Common myeloid progenitor, CD34-positive (primary cell): ENCODE measurements at places on chromosomes 5 and 9.

DNA sequence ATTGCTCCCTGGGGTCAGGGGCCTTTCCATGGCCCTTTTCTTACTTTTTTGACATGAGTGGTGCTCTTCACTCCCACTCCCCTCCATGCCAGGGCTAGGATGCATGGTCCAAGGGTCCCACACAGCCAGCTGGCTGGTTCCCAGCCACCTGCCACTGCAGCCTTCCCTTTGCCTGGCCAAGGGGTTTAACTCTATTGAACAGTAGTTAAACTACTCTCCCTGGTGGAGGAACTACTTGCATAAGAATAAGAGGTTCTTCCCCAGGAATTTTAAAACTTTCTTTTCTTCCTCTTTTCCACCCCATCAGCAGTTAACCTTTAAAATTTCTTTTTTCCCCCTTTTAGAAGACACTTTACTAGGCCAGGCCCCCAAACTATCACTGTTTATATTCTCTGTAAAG is 1532.8 kb upstream of the ACO1 start:
- no peak overlapping the region for H3K27ac ChIP-seq
- no peaks in the 10 kb centered on the region for H3K27me3 ChIP-seq
- DNase-seq, result no peak
- H3K4me1 ChIP-seq, result no peaks in the 10 kb centered on the region
- no peak overlapping the region for H3K4me3 ChIP-seq

- H3K36me3 ChIP-seq, result peaks cover 26% of the 10 kb centered on the region
- DNase-seq, result no peak
- H3K4me3 ChIP-seq, result no peak overlapping the region
- H3K27me3 ChIP-seq, result no peaks in the 10 kb centered on the region
- peak overlapping the region; percentile 40 for H3K27ac ChIP-seq
Measured at GRCh38 chr9:89418882-89419640, 78.9 kb downstream of the SEMA4D start.

GRCh38 chr5:44708602-44709001 is 100.1 kb upstream of the MRPS30 start:
- H3K27me3 ChIP-seq, result no peaks in the 10 kb centered on the region
- H3K4me3 ChIP-seq, result no peak overlapping the region
- no peak overlapping the region for H3K27ac ChIP-seq
- no peaks in the 10 kb centered on the region for H3K4me1 ChIP-seq
- H3K36me3 ChIP-seq, result no peaks in the 10 kb centered on the region
- no peak for DNase-seq

DNA sequence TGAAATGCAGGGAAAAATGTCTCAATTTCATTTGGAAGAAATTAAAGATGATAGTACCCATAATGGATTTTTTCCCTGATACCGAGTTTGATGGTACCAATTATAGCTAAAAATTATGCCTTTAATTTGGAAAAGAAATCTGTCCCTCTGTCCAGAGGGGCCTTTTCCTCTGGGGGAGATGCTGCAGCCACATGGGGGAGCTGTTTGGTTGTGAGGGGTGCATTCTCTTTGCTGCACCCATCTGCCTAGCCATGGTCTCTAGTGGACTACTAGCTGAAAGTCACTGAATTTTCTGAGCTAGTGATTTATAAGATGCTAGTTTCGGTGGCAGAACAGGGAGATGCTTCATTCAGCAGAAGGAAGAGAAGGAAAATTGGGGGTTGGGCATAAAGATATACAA is 9.6 kb downstream of the SEC61B start:
- H3K4me3 ChIP-seq, result no peak overlapping the region
- peaks cover 15% of the 10 kb centered on the region for H3K4me1 ChIP-seq
- H3K27ac ChIP-seq, result no peak overlapping the region
- peaks cover 14% of the 10 kb centered on the region for H3K36me3 ChIP-seq

DNA sequence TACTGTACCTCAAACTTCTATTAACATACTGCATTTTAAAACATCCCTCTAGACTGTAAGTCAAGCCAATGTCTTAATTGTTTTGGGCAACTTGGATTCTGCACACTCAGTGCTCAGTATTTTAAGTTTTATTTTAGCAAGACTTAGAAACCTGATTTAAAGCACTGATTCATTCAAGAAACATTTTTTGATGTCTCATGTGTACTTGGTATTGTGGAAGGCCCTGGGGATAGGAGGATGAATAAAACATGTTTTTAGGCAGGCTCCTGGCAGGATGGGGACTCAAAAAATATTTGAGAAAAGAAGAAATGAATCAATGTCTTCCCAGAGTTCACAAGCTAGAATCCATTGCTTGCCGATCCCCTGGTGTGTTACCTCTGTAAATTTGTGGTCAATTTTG is 334.0 kb upstream of the PUM3 start:
- H3K27ac ChIP-seq, result no peak overlapping the region
- H3K36me3 ChIP-seq, result no peaks in the 10 kb centered on the region
- H3K4me3 ChIP-seq, result no peak overlapping the region
- H3K4me1 ChIP-seq, result peaks cover 28% of the 10 kb centered on the region
- no peak for DNase-seq

- H3K4me3 ChIP-seq, result no peak overlapping the region
- H3K27me3 ChIP-seq, result no peaks in the 10 kb centered on the region
- H3K36me3 ChIP-seq, result no peaks in the 10 kb centered on the region
- H3K4me1 ChIP-seq, result no peaks in the 10 kb centered on the region
- no peak overlapping the region for H3K27ac ChIP-seq
Measured at GRCh38 chr5:5925191-5925590, 453.2 kb downstream of the MED10 start.

DNA sequence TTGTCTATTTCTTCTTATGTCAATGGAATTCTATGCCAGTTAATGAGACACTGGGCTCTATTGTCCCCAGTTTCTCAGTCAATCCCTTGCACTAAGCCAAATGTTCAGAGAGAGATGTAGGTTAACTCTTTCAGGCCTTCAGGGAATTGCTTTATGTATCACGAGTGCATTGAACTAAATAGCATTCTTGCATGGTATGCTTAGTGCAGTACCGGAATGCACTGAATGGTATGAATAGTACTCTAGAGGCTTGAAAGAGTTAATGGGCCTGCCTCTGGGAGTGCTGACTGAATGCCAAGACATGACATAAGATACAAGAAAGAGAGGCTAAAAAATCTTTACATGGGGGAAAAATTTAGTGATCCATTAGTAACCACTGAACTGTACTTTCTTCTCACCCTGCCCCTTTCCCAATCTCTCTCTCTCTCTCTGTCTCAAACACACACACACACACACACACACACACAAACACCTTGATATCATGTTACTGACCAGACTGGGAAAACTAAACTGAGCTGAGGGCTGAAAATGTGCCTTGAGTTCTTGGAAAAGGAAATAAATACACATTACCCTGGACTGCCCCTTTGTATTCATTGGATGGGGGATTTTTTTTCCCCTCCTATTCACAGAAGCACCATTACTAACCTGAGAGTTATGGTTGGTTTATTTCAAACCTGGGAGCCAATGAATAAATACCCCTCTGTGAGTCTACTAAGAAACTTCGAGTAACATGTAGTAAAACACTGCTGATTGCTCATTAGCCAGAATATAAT is 35.4 kb upstream of the TMC1 start:
- H3K4me1 ChIP-seq, result no peaks in the 10 kb centered on the region
- H3K27me3 ChIP-seq, result no peaks in the 10 kb centered on the region
- no peak overlapping the region for H3K4me3 ChIP-seq
- H3K27ac ChIP-seq, result no peak overlapping the region

- no peak overlapping the region for H3K27ac ChIP-seq
- H3K27me3 ChIP-seq, result no peaks in the 10 kb centered on the region
- no peak for DNase-seq
- H3K4me3 ChIP-seq, result no peak overlapping the region
Measured at GRCh38 chr5:161382685-161383084, 163.8 kb downstream of the GABRB2 start.

DNA sequence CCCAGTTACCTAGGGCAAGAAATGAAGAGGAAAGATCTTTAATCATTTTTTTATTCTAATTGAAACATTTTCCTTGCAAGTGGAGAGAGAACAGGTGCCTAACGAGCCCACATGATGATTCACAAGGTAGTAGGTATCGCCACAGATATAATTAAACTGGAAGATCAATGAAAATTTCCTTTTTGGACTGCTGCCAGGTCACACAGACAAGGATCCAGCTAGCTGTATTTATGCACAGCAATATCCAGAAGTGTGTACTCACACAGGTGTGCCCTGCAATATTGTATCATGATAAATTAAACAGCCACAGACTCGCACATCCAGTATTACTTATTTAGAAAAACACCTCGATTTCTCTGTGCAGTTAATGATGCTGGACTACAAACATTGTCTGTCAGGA is 294.0 kb upstream of the SMARCA2 start:
- no peaks in the 10 kb centered on the region for H3K27me3 ChIP-seq
- H3K4me1 ChIP-seq, result no peaks in the 10 kb centered on the region
- no peak for DNase-seq
- H3K27ac ChIP-seq, result no peak overlapping the region

GRCh38 chr9:108626743-108627142 is 229.0 kb downstream of the ACTL7B start:
- no peak overlapping the region for H3K27ac ChIP-seq
- peaks cover 5% of the 10 kb centered on the region for H3K4me1 ChIP-seq
- no peaks in the 10 kb centered on the region for H3K36me3 ChIP-seq
- DNase-seq, result no peak

DNA sequence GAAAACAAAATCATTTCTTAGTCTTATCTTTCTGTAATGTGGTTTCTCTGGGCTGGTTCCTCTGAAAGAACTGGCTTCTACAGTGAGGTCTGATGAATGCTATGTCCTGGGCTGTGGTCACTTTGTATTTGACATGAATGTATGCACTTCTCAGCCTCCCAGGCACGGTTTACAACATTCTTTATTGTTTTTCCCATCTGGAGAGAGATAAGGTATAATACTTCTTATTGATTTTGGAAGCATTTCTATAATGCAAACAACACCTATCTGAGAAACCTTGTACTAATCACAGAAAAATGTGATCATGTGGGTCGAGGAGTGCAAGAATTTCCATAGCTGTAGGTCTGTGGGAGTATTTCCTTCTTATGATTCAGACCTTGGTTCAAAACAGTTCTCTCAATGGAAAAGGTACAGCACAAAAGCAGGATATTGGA is 46.9 kb downstream of the ACTBL2 start:
- no peak for DNase-seq
- no peaks in the 10 kb centered on the region for H3K4me1 ChIP-seq
- H3K4me3 ChIP-seq, result no peak overlapping the region
- no peaks in the 10 kb centered on the region for H3K27me3 ChIP-seq
- H3K36me3 ChIP-seq, result no peaks in the 10 kb centered on the region

- DNase-seq, result no peak
- H3K36me3 ChIP-seq, result no peaks in the 10 kb centered on the region
- no peak overlapping the region for H3K4me3 ChIP-seq
- H3K27me3 ChIP-seq, result no peaks in the 10 kb centered on the region
- H3K4me1 ChIP-seq, result no peaks in the 10 kb centered on the region
- no peak overlapping the region for H3K27ac ChIP-seq
Measured at GRCh38 chr5:73732045-73732444, 106.0 kb downstream of the ARHGEF28 start.

DNA sequence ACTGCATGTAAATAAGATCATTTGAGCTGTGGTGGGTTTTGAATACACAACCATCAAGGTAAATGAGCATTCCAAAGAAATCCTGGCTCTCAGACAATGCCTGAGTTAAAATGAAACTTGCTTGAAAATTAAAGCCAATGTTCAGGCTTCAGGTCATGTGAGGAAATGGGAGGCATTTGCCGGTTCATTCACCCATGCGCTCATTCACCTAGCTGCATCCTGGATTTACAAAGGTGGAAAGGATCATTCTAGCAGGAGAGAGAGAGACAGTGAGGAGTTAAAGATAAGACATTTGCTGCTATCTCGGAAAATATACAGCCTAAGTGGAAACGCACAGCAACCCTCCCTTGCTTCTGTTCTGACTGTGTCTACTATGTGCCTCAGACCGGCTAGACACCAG is 143.8 kb upstream of the KLF4 start:
- no peaks in the 10 kb centered on the region for H3K27me3 ChIP-seq
- H3K36me3 ChIP-seq, result no peaks in the 10 kb centered on the region
- H3K4me1 ChIP-seq, result peaks cover 36% of the 10 kb centered on the region
- no peak overlapping the region for H3K4me3 ChIP-seq
- H3K27ac ChIP-seq, result no peak overlapping the region

GRCh38 chr9:29691758-29692407 is 2118.6 kb upstream of the C9orf72 start:
- DNase-seq, result peak; percentile 30
- no peaks in the 10 kb centered on the region for H3K27me3 ChIP-seq
- no peaks in the 10 kb centered on the region for H3K36me3 ChIP-seq
- H3K27ac ChIP-seq, result no peak overlapping the region

DNA sequence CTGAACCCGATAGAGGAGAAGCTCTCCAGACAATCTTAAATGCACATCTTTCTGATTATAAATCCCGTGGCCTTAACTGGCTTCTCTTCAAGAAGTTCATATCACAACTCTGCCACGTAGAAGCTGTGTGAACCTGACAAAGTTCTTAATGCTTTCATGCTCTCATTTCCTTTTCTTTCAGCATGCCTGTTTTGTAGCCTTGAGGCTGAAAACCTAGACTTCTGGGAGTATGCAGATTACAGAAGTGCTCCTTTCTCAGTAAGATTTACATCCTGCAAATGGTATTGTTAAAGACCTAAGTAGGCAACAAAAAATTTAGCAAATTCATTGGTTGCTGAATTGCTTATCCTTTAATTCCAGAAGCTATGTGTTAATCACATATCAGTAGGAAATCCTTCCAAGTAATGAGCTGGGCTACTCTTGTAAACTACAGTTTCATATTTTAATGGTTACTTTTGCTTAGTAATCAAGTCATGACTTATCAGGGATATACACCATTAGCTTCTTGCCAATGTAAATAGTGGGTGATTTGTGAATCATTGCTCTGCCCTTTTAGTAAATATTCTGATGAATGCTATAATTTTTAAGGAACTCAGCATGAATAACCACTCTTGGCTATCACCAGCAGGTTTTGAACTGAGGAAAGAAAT is 334.7 kb downstream of the FBXL7 start:
- no peaks in the 10 kb centered on the region for H3K36me3 ChIP-seq
- DNase-seq, result no peak
- no peak overlapping the region for H3K4me3 ChIP-seq
- no peaks in the 10 kb centered on the region for H3K27me3 ChIP-seq
- no peak overlapping the region for H3K27ac ChIP-seq

DNA sequence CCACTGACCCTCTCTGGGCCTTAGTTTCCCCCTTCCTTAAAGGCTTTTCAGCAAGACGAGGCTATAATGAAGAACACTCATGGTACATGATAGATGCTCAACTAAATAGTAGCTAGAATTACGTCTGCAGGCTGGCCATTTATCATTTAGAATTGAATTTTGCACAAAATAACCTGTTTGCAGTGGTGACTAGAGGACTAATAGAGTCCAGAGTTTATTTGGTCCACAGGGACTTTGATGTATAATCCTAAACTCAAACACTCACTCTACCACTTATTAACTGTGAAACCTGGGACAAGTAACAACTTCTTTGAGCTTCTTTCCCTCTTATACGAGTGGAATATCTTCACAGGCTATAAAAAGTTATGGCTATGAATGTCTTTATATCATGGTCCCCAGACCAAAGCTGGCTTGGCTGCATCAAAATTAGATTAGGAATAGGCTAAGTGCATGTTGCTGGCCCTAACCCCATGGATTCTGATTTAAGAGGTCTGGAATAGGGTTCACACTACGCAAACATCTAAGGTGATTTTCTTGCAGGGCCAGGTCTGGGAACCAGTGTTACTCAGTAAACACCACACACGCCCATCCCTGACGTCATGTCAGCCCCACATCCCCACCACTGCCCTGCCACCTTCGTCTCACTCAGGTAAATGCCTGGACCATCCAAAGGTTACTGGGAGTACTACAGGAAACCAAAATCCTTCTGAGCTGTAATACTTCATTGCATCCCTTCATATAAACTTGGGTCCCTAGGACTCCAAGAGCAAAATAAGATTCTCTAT is 150.6 kb downstream of the FRMD3 start:
- no peak for DNase-seq
- H3K27me3 ChIP-seq, result no peaks in the 10 kb centered on the region
- H3K4me3 ChIP-seq, result no peak overlapping the region
- H3K27ac ChIP-seq, result no peak overlapping the region
- no peaks in the 10 kb centered on the region for H3K36me3 ChIP-seq
